ENCODE measurements at places on chromosomes 1 and 21.

DNA sequence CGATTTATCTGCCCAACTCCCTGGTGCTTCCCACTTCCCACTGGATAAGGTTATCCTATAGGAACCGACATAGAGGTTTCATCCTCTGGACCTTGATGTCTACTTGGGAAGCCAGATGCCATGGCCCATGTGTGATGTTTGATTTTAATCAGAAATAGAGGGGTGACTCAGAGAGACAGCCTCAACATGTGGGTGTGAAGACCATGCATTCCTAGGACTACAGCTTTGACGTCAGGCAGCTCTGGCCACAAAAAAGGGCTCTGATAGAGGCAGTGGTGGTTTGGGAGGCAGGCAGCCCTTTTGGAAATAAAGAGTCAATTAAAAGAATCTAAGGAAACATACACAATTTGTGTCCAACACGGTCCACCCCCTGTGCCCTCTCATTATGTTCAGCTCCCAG lies 5.2 kb upstream of the SH2D2A start:
- DNase-seq: peak; percentile 46

DNA sequence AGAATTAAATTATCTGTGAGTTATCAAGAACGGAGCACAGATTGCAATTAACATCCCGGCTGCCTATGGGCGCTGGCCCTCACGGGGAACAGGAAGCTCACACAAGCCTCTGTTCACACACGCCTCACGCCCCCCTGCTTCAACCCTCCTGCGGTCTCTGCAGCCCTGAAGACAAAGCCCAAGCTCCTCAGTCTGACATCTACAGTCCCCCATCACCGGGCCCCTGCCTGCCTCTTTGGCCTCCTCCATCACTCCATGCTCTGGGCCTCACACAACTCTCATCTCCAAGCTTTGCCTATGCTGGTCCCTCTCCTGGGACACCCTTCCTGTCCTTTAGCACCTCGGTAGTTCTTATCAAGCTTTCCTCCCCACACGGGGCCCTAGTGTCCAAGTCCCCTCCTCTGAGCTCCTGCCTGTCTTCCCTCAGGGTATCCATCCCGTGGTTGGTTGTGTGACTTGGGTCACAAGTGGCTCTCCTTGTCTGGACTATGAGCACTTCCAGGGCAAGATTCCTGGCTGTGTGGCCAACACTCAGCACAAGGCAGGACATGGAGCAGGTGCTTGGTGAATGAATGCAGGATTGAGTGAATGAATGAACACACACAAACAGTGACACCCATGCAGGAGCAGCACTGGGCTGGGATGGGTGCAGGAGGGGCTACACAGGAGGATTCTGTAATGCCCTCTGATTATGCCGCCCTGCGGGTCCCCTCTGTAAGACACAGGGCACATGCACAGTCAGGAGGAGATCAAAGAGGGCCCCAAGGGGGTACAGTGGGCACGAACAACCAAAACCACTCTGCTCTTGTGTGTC lies 116.1 kb downstream of the DMRTB1 start:
- DNase-seq: no peak

DNA sequence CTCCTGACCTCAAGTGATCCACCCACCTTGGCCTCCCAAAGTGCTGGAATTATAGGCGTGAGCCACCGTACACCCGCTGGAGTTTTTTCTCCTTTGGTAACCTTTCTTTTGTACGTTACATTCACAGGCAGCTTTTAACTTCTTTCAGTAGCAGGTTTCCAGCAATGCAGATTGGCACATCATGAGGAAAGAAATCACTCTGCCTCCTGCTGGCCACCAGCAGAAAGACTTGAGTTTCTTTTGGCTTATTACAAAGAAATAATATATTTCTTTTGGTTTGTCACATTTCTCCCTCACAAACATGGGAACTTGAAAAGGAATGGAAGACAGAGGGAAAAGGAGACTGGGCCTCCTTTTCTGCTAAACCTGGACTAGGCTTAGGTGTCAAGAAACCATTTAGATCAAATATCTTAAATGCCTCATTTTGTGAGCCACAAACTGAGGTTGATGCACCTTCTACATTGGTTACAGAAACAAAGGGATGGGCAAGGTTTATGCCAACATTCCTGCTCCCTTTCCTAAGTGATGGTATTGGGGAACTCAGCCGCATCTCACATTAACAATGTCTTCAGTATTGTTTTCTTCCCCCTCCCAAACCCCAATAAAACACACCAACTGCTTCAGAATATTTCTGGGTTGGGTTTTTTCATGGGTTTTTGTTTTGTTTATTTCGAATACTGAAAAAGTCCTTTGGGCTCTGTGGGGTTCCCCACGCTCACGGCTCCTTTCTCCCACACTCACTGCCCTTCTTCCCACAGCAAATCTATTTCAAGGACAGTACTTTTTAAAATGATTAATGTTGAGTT lies 7.7 kb downstream of the ENSA start:
- no peak for DNase-seq

DNA sequence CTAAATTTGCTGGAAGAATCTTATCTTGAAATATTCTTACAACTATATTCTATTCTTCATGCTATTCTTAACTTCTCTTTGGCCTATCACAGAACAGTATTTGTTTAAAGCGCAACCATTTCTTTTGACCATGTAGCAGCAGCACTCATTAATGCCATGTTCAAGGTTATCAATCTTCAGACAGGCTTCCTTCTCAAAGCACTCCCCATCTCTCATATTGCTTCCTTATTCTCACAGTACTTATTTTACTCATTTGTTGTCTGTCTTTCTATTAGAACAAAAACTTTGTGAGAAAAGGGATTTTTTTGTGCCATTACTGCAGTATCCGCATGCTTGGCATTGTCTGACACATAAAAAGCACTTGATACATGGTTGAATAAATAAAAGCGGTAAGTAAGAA lies 89.7 kb downstream of the ATP1B1 start:
- no peak for DNase-seq

DNA sequence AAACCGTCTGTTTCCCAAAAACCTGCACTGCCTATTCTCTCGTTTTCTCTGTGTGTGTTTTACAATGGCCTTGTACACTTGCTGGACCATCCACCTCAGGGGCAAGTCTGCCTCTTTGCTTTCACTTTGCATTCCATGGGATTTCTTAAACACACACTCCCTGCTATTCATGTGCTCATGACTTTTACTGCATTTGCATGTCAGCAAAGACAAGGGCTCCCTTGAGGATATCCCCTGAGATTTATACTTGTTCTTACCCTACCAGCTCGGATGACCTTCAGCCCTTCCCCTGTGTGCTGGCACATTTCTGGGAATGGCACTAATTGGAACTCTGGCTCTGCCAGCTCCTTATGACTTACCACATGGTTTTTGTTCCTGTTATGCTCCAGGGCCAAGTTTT lies 386.9 kb downstream of the AMY1C start:
- no peak for DNase-seq
